Brain microvascular endothelial cell (primary cell): ENCODE measurements at places on chromosomes 3 and 15.

GRCh38 chr15:93816815-93817214 lies 414.5 kb upstream of the MCTP2 start:
- DNase-seq: no peak

GRCh38 chr15:58534556-58534955 lies 102.8 kb downstream of the LIPC start:
- DNase-seq: no peak

- DNase-seq: no peak
Measured at GRCh38 chr15:99429681-99430081, 136.1 kb upstream of the MEF2A start.

DNA sequence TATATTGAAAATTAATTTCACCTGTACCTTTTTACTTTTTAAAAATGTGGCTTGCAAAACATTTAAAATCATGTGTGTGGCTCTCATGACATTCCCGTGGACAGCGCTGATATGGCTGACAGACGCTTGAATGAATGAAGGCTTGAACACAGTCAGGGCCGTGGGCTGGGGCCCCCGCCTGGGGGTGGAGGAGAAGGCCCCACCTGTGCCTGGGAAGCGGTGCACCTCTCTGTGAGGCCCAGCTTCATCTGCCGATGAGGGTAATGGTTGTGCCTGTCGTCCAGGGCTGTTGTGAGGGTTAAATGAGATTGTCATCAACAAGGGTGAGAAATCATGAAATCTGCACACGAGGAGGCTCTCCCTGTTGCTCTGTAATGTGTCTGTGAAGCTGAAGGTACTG lies 85.9 kb upstream of the PRR23E start:
- no peak for DNase-seq

DNA sequence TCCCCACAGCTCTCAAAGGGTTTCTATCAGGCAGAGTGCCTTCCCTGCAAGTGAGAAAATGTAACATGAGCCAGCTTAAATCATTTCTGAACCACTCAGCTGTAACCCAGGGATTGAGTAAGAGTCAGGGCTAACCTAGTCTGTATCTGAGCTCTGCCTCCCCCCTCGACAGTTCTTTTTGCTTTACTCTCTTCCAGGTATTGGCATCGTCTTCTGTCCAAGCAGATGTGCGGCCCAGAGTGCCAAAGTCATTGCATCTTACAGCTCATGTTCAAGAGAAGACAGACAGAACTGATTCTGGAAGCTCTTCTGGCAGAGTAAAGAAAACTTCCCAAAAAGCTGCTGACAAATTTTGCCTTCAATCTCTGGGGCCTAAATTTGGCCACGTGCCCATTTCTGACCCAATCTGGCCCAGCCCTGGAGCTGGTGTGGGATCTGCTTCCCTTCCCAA lies 74.8 kb downstream of the ABHD5 start:
- DNase-seq: no peak
